ENCODE measurements at places on chromosomes 11 and 22. TPM values are rescaled to one million over a fixed set of nuclear protein-coding genes. Genes with fewer than 3 reads are reported as not detected.

The SART1 gene
- 32.3 TPM for total RNA-seq

The SAA1 gene
- total RNA-seq: 0.32 TPM

The NARS2 gene
- 29.9 TPM for total RNA-seq

The CD3E gene
- total RNA-seq: not detected

The HEPHL1 gene
- total RNA-seq: not detected

The MS4A12 gene
- total RNA-seq: not detected

The AIFM3 gene
- not detected for total RNA-seq

The TMEM45B gene
- not detected for total RNA-seq

The MTCH2 gene
- 91.7 TPM for total RNA-seq

The PLA2G3 gene
- total RNA-seq: 0.21 TPM

The LRRC4C gene
- total RNA-seq: not detected

DNA sequence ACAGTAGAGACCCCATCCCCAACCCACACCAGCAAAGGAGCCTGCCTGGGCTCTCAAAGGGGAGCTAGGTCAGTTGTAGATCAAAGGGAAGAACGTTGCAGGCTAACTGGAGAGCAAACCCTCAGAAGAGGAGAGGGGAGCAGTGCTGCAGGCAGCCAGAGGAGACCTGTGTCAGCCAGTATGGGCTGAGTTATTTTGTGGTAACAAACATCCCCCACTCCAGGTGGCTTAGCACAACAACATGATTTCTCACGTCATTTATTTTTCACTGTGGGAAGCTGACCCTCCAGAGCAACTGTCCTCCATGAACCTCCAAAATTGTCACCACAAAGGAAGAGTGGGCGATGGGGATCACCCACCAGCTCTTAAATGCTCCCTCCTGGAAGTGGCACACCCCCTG, 19.8 kb upstream of the SHANK2 start:
- no peak for DNase-seq

GRCh38 chr22:50276143-50276542, 6.0 kb upstream of the MAPK11 start:
- peak; percentile 64 for DNase-seq

GRCh38 chr11:77038825-77039326, 4.7 kb downstream of the B3GNT6 start:
- DNase-seq: no peak

GRCh38 chr11:46524201-46524770, 69.5 kb downstream of the AMBRA1 start:
- peak; percentile 36 for DNase-seq

DNA sequence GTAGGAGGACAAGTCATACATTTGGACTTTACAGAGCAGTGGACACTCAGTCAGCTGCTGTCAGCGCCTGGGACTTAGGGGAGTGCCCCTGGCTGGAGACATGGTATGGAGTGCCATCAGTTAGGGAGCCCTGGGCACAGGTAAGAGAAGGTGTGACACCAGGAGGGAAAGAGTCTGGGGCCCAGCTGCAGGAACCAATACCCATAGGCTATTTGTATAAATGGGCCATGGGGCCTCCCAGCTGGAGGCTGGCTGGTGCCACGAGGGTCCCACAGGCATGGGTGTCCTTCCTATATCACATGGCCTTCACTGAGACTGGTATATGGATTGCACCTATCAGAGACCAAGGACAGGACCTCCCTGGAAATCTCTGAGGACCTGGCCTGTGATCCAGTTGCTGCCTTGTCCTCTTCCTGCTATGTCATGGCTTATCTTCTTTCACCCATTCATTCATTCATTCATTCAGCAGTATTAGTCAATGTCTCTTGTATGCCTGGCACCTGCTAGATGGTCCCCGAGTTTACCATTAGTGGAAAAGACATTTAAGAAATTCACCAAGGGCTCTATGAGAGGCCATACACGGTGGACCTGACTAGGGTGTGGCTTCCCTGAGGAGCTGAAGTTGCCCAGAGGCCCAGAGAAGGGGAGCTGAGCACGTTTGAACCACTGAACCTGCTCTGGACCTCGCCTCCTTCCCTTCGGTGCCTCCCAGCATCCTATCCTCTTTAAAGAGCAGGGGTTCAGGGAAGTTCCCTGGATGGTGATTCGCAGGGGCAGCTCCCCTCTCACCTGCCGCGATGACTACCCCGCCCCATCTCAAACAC, 850 bp upstream of the MIF start:
- DNase-seq: no peak

DNA sequence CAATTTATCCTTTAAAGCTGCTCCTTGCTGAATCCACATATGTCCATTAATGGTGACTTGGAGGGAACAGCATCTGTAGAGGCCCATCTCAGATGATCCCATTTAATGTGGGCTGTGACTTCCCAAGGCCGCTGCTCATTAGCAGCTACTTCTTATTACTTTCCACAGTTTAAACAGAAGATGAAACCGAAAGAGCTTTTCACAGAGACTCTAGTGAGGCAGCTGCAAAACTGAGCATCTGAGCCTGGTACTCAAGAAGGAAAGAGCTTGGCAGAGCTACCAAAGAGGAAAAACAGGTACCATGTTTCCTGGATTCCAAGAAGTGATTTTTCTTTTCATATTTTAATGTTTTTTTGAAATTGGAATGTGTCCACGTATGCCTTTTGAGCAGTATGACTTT, 110.5 kb upstream of the NARS2 start:
- no peak for DNase-seq

GRCh38 chr22:24502034-24502433, 6.9 kb downstream of the UPB1 start:
- no peak for DNase-seq

GRCh38 chr22:24594569-24595120, 1.8 kb upstream of the LRRC75B start:
- DNase-seq: no peak

GRCh38 chr22:49334449-49334789, 493.3 kb downstream of the BRD1 start:
- no peak for DNase-seq

GRCh38 chr22:19466126-19466716, 12.8 kb downstream of the UFD1 start:
- DNase-seq: peak; percentile 66

GRCh38 chr11:73398132-73398526, 21.9 kb downstream of the RELT start:
- no peak for DNase-seq

GRCh38 chr11:26983645-26984044, 10.3 kb upstream of the FIBIN start:
- no peak for DNase-seq

GRCh38 chr22:20118300-20119020, 1.4 kb upstream of the TRMT2A start:
- DNase-seq: no peak

- DNase-seq: no peak
Observed at GRCh38 chr11:35791088-35791958, 128.7 kb downstream of the TRIM44 start.

DNA sequence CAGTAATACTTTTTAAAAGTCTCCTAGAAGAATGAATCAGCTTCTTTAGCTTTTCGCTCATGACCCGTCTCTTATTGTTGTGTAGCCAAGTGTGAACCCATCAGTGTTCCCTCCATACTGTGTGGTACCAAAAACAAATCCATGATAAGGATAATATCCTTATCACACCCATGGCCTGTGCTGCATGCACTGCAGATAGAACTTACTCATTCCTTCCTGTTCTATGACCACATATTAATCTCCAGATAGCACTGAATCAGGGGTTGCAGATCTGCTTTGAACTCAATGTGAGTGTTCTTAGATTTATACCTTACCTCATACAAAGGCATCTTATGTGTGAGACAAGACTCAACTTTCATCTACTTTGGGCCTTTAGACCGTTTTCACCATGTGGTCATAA, 373.4 kb downstream of the JRKL start:
- DNase-seq: no peak

GRCh38 chr11:95760941-95761340, 28.6 kb downstream of the FAM76B start:
- DNase-seq: peak; percentile 52

- no peak for DNase-seq
Observed at GRCh38 chr11:413120-414081, 1.4 kb downstream of the SIGIRR start.

DNA sequence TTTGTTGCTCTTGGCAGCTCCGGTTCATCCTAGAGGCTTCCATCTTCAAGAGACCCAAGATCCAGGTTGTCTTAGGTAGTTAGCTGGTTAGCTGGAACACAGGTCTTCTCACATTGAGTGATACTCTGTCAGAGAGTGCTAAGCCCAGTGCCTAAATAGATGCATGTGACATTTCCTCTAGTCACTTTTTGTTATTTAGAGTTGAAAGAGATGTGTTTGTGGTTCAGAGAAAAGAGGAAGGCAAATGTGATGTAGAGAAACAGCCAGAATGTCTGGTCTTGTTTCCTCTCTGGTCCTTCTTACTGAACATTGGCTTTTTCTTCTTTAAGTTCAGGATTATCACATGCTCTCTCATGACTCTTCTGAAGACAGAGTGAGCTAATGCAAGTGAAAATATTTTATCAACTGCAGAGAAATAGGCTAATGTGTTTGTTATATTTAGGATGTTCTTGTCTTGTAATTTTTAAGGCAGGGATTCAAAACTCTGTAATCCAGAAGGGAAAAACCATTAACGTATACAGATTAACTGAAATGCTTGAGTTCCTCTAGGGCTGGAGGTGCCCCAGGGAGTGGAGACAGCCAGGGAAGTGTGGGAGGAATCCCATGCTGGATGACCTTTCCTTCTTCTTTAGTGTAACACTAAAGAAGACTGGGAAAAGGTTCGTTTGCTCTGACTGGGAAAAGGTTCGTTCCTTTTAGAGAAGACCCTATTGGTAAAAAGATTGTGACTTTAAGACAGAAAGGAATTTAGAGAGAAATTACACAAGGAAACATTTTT, 75.4 kb downstream of the SWAP70 start:
- no peak for DNase-seq

DNA sequence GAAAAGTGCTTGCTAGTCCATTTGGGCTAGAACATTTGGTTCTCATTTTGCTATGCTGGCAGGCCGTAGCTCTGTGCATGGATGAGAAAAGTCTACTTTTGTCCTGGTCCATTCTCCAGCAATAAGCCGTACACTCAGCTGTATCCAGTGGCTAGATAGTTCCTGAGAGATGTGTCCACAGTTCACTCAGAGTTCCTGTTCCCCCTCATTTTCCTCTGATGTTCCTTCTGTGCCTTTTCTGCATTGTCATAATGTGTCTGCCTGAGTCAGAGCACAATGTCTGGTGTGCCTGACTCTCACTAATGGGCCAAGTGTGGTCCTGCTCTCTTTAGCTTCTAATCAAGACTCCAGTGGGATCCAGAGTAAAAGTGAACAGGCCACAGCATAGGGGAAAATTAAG, 215.7 kb upstream of the CTSC start:
- DNase-seq: no peak

DNA sequence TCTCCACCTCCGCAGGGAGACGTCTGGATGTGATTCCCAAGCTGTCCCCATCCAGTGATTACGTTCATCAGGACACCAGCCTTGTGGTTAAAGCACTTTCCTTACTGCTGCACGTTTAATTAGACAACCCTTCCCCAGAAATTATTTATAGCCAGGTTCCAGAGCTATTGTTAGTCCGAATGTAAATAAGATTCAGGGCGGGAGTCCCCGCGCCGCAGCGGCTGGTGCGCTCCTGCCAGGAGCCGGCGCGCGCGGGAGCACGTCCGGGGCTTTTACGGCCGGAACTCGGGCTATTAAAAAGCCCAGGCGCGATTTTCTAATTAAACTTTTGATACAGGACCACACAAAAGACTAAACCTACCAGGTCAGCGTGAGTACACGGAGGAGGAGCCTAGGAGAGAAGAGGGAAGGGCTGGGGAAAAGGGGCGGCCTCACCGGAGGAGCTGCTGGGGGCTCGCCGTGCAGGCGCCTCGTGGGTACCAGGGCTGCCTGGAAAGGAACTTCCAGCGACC, 538.3 kb downstream of the OPCML start:
- no peak for DNase-seq

GRCh38 chr11:69500285-69501120, 19.0 kb downstream of the LINC01488 start:
- DNase-seq: peak; percentile 50

GRCh38 chr22:36067235-36067558, 38.6 kb upstream of the RBFOX2 start:
- no peak for DNase-seq

GRCh38 chr22:32985899-32986765, 72.0 kb downstream of the SYN3 start:
- peak; percentile 73 for DNase-seq

GRCh38 chr11:78789375-78789774, 214.7 kb upstream of the NARS2 start:
- no peak for DNase-seq

DNA sequence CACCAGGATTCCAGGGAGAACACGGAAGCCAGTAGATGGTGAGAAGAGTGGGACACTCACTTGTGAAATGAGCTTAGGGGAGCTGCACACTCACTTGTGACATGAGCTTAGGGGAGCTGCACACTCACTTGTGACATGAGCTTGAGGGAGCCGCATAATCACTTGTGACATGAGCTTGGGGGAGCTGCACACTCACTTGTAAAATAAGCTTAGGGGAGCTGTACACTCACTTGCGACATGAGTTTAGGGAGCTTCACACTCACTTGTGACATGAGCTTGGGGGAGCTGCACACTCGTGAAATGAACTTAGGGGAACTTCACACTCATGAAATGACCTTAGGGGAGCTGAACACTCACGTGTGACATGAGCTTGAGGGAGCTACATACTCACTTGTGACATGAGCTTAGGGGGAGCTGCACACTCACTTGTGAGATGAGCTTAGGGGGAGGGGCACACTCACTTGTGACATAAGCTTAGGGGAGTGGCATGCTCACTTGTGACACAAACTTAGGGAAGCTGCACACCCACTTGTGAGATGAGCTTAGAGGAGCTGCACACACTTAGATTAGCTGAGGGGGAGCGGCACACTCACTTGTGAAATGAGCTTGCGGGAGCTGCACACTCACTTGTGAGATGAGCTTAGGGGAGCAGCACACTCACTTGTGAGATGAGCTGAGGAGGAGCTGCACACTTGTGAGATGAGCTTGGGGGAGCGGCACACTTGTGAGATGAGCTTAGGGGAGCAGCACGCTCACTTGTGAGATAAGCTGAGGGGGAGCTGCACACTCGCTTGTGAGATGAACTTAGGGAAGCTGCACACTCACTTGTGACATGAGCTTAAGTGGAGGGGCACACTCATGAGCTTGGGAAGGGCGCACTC, 59.0 kb downstream of the NCAPD3 start:
- no peak for DNase-seq

GRCh38 chr11:95341221-95341620, 110.2 kb upstream of the SESN3 start:
- DNase-seq: peak; percentile 8

DNA sequence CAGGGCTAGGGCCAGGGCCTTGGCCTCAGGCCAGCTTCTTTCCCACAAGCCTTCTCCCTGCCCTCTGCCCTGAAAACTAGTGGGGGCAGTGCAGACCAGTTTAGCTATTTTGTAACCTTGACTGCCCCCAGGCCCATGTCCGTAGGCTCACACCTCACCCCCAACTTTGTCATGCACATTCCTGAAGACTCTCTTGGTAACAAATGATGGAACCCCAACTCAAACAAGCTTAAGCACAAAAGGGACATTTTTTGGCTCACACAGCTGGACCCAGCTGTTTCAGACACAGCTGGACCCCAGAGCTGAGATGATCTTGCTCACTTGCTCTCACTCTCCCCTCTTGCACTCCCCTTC, 46.6 kb downstream of the KCNQ1OT1 start:
- DNase-seq: peak; percentile 32

- no peak for DNase-seq
Observed at GRCh38 chr22:43183496-43184277, 3.2 kb downstream of the TTLL12 start.

All from myocyte (in vitro differentiated cells).